ENCODE measurements at places on chromosomes 3 and 15.
A peak's percentile ranks its signal among the peaks of the same experiment; 100 is the strongest.

DNA sequence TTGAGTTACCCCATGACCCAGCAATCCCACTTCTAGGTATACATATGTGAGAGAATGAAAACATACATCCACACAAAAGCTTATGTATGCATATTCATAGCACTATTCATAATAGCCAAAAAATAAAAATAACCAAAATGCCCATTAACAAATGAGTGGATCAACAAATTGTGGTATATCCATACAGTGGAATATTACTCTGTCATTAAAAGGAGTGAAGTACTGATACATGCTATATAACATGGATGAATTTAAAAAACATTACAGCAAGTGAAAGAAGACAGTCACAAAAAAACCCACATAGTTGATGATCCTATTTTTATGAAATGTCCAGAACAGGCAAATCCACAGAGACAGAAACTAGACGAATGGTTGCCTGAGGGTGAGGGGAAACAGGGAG lies 5.2 kb downstream of the C3orf20 start:
- no peak for DNase-seq

GRCh38 chr15:67366904-67367303 lies 112.3 kb downstream of the IQCH start:
- DNase-seq = no peak

GRCh38 chr3:186806089-186807055 lies at the start of gene RFC4:
Gene RFC4, minus strand, starts transcription at chr3:186806482. Its CDS starts 1,769 bp downstream, at chr3:186804713.
- peak; percentile 15 for DNase-seq

GRCh38 chr15:93861956-93862741 lies 369.2 kb upstream of the MCTP2 start:
- DNase-seq = no peak

- no peak for DNase-seq
Measured at GRCh38 chr15:39084674-39085530, 496.0 kb upstream of the THBS1 start.

DNA sequence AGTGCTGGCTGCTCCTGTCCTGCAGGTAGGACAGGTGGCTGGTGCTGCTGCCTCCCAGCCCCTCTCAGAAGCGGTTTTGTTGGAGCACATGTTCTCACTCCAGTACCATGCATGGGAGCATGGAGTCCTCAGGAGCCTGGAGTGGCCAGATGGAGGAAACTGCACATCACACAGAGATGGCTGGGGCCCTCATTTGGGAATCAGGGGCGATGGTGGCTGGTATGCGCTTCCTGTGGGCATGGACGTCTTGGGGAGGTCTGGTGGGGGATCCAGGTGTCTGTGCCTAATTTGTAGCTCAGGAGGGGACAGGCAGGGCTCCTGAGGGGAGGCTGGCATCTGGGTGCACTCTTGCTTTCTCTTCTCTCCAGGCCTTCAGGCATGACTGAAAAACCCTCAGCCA lies 168.2 kb downstream of the KLF13 start:
- DNase-seq = no peak

DNA sequence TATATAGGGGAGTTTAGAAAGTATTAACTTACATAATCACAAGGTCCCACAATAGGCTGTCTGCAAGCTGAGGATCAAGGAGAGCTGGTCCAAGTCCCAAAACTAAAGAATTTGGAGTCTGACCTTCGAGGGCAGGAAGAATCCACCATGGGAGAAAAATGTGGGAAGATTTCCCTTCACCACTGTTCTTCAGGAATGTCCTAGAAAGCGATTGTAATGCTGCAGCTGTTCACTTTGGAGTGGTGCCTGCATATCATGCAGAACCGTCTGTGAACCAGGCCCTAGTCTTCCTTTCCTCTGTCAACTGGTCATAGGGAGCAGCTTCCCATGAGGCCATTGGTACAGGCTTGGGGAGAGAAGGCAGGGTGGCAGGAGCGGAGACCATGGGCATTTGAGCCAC lies 497.9 kb upstream of the ARPP21 start:
- no peak for DNase-seq

DNA sequence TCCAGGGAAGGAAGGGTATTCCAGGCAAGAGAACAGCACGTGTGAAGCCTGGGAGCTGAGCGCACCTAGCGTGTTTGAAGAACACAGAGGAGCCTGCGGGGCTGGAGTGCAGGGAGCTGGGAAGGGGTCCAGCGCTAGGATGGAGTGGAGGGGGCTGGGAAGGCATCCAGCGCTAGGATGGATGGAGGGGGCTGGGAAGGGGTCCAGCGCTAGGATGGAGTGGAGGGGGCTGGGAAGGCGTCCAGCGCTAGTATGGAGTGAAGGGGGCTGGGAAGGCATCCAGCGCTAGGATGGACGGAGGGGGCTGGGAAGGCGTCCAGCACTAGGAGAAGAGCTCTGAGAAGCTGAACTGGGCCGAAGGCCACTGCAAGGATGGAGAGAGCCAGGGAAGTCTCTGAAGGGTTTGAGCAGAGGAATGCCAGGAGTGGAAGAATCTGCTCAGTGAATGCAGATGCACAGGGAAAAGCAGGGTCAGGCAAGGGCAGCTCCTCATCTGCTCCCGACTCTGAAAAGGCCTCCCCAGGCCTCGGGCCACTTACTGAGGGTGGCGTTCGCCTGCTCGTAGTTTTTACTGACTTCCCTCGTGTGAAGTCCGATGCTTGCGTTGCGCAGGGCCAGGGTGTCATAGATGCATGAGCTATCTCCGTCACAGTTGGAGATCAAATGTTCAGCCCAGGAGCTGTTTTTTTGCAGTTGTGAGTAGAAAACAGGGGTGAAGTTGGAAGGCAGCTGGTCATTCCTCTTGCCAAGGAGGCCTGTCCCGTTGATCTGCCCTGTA lies 39.8 kb downstream of the MUC20 start:
- no peak for DNase-seq

Data from esophagus squamous epithelium (tissue), 5 donors.